ENCODE measurements at places on chromosomes 11 and 22.

DNA sequence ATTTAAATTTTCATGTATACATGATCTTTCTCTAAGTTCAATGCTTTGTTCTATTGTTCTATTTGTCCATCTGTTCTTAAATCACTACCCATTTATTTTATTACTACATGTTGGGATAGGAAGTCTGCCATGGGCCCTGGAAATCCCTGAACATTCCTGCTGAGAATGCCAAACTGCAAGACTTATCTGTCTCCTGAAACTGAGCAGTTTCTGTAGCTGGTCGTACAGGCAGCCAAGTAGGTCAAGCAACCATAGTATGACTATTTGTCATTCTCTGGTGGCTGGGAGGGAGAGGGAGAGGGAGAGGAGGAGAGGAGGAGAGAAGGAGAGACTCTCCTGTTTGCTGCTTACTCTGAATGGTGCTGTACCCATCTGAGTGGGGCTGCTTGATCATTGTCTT is 82.8 kb upstream of the SNX19 start:
- DNase-seq: no peak

GRCh38 chr22:46537225-46537945 is at the start of gene CELSR1:
CELSR1 (minus strand) TSS chr22:46537620; CDS start chr22:46537170, 450 bp downstream.
- DNase-seq: no peak

DNA sequence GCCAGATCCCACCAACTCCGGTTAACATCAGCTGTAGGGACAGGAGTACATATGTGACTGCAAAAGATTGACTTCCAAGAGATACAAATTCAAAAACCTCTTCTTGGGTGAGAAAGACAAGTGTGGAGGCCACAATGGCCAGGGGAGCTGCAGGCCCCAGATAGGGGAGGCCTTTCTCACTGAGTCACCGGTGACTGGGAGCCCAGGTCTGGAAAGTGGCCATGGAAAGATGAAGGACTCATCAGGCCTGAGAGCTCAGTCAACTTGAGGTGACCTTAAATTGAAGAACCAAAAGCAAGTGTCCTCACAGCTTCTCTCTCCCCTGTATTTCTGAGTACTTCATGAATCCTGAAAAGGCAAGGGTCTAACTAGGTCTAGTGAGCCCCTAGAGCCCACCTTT is 90.4 kb upstream of the CLPB start:
- no peak for DNase-seq

DNA sequence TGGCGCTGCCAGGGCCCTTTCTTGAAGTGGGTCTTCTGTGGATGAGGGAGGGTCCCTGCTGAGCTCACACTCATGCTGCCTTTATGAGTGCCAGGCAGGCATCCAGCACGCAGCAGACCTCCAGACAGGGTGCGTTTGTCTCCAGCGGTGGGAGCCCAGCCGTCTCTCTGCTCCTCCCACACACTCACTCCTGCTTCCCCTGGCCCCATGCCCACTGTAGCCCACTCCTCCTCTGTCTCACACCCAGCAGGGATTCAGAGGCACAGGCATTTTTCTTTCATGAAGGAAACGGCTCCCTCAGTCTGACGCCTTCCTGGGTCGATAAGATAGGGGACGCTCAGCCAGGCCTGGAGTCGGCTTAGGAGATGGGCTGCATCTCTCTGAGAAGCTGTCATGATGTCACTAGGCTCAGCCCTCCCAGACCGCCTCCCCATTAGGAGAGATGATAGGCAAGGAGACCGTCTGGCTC is 183.9 kb upstream of the NCAM1 start:
- DNase-seq: no peak

GRCh38 chr11:116379185-116379828 is 393.5 kb downstream of the BUD13 start:
- no peak for DNase-seq

DNA sequence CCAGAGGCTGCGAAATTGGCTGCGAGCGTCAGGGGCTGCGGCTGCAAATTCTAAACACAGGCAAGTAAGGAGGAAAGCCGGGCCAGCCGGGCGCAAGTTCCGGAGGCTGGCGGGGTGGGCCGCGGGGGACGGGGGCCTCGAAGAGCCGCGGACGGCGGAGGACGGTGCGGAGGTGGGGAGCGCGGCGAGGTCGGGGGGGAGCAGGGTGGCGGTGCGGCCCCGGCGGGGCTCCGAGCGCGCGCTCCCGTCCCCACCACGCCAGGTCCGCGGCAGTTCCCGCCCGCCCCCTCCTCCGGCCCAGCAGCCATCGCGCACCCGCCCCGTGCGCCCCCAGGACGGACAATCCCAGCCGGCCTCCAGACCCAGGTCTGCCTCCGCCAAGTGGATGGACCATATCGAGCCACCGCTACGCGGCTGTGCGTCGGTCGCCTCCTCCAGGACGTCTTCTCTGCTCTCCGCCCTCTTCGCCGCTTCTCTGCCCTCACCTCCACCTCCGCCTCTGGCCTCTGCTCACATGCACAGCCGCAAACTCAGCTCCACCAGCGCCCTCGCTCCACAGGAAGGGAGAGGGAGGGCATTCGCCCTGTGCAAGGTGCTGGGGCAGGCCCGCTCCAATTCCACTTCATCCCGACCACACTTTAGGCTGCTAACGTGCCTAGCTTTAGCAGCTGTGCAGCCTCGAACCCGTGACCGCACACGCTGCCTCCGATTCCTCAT is 7.2 kb downstream of the ELFN2 start:
- DNase-seq: no peak

- DNase-seq: no peak
Observed at GRCh38 chr11:70255477-70256116, 14.9 kb upstream of the PPFIA1 start.

GRCh38 chr11:62770778-62771143 is 435 bp upstream of the TAF6L start:
- DNase-seq: no peak

DNA sequence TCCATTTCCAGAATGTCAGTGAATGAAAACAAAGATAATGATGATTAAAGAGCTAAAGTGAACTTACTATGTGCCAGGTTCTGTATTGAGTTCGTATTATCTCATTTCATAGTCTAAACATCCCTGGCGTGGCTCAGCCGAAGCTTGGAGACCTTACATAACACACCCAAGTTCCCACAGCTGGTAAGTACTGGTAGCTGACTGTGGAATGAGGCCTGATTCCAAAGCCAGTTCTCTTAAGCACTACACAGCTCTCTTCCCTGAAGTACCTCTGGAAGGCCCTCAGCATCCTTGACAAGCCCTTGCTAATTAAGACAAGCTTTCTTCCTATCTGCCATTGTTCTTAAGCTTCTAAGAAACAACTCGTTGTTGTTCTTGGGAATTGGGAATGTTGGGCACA is 28.6 kb upstream of the NCAM1 start:
- no peak for DNase-seq

DNA sequence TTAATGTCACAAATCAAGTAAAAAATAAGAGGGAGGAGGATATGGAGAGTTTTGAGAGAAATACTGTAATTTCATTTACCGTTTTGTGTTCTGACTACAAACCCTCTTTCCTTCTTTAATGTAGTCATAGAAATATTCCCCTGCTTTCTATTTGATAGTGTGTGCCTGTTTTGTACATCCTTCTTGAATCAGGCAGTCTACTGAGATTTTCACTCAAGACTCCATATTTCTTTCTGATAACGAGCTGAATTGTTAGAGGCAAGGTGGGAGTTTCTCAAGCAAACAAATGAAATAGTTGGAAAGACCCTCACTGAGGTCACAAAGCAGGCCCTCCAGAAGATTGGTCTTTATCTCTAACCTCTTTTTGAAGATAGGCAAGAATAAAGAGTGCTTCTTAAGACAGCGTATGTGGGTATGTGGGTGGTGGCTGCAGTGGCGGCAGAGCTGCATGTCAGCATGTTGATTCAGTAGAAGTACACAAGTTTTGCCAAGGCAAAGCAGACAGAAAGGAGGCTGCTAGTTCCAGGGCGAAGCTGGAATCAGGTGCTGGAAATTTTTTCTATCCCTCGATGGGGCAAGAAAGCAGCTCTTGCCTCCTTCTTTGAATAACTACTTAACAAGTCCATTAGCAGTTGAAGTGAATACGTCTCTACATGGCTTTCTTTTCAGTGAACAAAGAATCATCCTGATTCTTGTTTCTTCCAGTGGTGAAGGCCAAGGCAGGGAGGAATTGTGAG is 164.2 kb downstream of the FAM76B start:
- DNase-seq: no peak

DNA sequence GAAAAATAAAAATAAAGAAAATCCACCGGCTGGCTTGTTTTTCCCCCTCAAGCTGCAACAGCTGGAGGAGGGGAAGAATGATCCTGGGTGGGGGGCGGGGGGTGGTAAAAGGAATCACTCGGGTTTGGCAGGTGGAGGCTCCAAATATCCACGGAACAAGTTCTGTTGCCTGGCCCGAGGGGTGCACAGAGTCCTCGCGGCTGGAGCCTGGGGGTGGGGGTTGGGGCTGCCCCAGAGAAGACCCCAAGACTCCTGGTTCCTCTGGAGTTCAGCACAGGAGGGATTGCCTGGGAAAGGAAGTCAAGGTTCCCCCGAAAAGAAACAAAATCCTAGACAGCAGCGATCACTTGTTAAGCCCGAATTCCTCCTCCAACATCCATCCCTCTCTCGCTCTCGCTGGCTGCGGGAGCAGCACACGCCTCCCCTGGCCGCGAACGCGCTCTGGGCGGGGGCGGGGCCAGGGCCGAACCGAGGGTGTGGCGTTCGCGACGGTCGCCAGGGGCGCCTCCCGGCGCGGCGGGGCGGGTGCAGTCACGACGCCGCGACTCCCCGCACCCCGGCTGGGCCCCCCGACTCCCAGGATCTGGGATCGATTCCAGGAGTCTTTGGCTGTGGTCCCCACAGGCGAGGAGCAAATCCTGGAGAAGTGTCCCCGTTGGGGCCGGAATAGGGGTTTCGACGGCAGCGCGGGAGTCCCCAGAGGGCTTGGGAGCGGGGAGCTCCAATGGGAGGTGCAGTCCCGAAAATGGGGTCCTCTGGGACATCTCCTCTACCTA is at the start of gene KCNA4:
KCNA4 (minus strand) TSS at position 443 of the 776 bp plus-strand sequence. CDS start 4,352 bp downstream, outside the sequence.
- DNase-seq: no peak

Measured in hippocampal formation (tissue), 2 donors.